Amygdala (tissue), 56 donors: ENCODE measurements at places on chromosomes 2 and 18.

DNA sequence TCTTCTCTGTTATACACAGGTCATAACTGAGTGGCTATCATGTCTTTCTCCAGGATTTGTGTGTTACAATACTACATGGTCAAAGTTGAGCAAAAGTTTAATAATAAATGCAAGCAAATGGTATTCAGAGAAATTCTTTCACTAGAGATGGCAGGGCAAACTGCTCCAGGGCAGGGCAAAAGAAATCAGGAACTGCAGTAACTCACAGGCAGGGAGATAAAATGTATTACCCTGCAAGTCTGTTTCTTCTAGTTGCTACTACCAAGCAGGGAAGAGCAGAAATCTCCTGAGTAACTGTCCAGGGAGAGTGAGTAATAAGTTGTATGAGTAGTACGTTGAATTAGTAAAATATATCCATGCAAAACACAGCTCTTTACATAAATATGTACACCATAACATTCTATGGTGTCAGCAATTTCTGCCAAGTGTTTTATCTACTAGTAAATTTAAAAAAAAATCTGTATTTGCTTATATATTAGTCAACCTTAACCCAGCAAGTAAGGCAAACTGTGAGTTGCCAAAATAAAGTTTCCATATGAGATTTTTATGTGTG is 404.1 kb downstream of the ZEB2 start:
- DNase-seq = no peak

GRCh38 chr2:26011990-26012856 is 21.7 kb upstream of the RAB10 start:
- no peak for DNase-seq

DNA sequence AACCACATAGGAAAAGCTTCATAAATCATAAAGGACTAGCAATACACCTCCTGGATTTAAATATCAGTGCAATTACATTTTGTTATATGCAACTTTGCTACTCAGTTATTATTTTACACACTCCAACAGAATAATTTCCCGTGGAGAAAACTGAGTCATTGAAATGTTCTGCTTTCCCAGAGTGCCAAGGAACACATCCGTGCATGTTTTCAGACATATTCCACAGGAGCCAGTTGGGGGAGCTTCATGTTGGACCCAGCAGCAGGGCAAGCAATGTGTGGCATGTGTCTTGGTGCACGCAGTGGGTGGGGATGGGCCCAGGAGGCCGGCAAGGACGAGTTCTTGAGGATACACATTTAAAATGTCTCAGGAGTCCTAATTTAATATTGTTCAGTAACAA is 14.4 kb upstream of the SMIM21 start:
- DNase-seq = no peak

GRCh38 chr2:241619597-241620418 is 17.1 kb downstream of the THAP4 start:
- DNase-seq = no peak

GRCh38 chr2:34388446-34388845 is 789.3 kb upstream of the FAM98A start:
- DNase-seq = no peak

DNA sequence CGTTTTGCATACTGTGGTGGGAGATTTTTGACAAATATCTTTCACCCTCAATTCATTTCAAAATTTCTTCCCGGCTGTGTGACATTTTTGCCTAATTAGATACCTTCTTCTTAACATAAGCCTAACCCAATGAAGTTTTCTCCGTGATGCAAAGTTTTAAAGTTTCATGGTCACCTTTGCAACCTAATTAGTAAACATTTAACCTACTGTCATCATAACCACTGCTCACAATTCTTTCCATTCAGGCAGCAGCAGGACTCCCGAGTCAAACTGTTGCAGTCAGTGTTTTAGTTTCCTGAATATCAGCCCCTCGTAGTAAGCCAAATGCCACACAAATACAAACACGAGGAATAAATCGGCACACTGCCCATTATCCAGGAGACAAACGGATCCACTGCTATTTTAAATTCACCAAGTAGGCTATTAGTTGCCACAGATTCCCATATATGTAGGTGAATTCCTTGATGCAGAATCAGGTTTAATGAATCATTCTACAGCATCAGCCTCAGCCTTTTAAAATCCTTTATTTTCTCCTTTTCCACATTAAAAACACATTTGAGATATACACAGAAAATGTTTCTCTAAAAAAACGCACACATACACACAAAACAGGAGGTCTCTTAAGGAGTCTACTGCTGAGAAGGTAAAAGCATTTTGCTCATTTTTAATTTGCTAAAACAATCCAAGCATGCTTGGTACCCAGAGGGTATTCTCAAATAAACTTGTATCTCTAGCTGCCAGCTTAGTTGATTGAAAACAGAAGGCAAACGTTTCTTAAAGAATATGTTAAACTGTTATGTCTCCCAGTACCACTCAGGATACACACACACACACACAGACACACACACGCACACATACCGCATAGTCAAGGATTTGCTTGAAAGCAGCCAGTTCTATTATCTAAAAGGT is 106.5 kb upstream of the KCTD1 start:
- no peak for DNase-seq

- DNase-seq = no peak
These were observed 95.7 kb downstream of the USP40 start for GRCh38 chr2:233470839-233471238.

GRCh38 chr18:57709335-57709734 is 87.7 kb upstream of the NARS1 start:
- DNase-seq = no peak

GRCh38 chr18:49399003-49399402 is 61.4 kb downstream of the DYM start:
- no peak for DNase-seq

GRCh38 chr2:33777786-33778185 is 178.7 kb upstream of the FAM98A start:
- DNase-seq = no peak

DNA sequence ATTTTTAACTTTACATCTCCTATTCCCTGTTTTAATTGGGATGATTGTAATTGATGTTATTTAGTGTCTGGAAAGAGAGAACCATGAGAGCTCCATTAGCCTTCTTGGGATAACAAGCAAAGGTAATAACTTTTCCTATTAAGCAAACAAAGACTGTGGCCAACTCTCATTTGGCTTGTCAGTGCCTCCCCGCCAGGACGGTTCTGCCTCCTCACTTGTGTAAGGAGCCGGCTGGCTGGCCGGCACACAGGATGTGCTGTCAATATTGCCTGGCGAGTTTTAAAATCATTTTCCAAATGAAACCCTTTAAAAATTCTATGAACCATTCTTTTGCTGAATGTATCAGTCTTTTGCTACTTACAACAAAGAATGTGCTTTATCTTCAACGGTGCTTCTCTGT is 898.3 kb downstream of the CPS1 start:
- peak; percentile 4 for DNase-seq

DNA sequence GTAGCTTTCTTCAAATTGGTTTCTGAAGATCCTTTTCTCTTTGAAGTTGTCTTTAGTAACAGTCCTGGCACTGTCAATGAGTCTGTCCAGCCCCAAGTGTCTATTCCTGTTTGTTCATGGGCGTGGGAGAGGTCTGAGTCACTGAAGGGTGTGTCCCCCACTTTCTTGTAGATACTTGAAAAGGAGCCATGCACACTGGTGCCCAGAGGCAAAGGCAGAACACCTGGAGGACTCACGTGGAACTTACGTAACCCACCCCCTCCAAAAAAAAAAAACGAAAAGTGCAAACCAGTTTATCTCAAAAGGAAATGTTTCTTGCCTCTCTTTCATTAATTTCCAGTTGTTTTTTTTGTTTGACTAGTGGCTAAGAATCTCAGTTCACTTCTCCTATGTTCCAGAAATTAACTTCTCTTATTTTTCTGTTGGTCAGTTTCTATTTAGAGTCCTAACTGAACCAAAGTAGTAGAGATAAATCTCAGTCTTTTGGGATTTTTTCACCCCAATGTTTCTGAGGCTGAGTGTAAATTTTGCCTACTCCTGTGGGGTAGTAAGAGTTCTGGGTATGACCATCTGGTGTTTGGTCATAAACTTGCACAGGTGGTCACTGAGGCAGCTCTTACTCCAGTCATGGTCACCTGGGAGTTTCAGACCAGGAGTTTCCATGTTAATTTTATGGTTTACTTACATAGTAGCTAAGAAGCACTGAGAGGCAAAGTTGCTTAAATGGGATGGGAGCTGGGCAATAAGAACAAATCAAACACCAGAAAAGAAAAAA is 54.9 kb downstream of the DSC3 start:
- no peak for DNase-seq

- no peak for DNase-seq
These were observed 29.1 kb downstream of the CPO start for GRCh38 chr2:206968134-206969086.

DNA sequence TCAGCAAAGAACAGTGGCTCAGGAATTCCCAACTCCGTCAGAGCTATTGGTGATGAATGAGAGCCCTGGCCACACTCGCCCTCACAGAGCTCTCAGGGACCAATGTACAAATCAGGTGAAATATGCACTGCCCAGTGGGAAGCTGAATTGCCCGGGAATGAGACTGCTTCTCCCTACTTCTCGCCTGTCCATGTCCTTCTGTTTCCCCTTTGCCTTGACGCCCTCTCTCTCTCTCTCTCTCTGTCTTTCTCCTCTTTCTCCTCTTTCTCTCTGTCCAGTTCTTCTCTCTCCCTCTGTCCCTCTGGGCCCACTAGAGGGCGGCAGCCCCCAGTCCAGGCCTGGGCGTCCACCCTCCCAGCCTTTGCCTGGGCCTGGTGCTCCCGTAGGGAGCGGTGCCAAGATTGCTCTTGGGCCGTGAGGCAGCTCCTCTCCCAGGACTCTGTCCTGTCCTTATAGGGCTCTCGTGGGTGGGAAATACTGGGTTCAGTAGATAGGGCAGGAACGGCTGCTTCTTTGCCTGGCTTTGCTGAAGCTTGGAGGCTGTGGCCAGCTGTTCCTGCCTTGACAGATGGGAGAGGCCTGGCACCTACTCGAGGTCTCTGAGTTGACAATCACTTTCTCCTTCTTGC is 28.4 kb upstream of the PUM2 start:
- DNase-seq = peak; percentile 65

- no peak for DNase-seq
These were observed 103.2 kb upstream of the WDR75 start for GRCh38 chr2:189338115-189338514.

GRCh38 chr2:113088213-113088992 is 20.6 kb downstream of the IL1F10 start:
- no peak for DNase-seq

DNA sequence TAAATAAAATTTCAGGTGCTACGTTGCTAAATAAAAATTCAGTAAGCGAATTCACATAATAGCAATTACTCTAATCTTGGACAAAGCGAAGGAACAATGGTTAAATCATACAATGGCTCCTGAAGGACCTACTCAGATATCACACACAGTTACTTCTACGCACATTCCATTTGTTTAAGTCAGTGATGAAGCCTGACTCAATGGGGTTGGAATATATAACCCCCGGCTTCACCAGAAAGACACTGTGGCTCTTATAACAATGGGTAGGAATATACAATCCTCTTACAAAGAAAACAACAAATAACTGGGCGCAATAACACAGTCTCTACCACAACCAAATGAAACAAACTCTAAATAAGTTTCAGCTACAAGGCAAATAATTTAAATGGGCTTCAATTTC is 349.5 kb downstream of the IRS1 start:
- DNase-seq = no peak

- no peak for DNase-seq
These were observed 18.1 kb upstream of the RANBP2 start for GRCh38 chr2:108701208-108701607.
